ENCODE measurements at places on chromosomes 16 and 17. TPM values are rescaled to one million over a fixed set of nuclear protein-coding genes. Genes with fewer than 3 reads are reported as not detected.

Gene CMTM2
- total RNA-seq = 0.13 TPM

Gene OR1A1
- total RNA-seq = not detected

Gene DNAH9
- not detected for total RNA-seq

Gene KIF2B
- total RNA-seq = not detected

Gene RCVRN
- not detected for total RNA-seq

Gene TP53TG3B
- total RNA-seq = not detected

Gene SMTNL2
- total RNA-seq = 16.9 TPM

Gene TBC1D3C
- 2.7 TPM for total RNA-seq

Gene SREBF1
- total RNA-seq = 135 TPM

Gene PLA2G10
- total RNA-seq = not detected

Gene TERB1
- total RNA-seq = not detected

Gene KRT23
- total RNA-seq = not detected

Gene KRTAP9-4
- total RNA-seq = not detected

Gene ZP2
- total RNA-seq = not detected

Gene GRB7
- total RNA-seq = 31.8 TPM

Gene FNDC8
- total RNA-seq = not detected

Gene ERAL1
- 71.6 TPM for total RNA-seq

Gene LDHD
- not detected for total RNA-seq

Gene TBKBP1
- total RNA-seq = 8.9 TPM

Gene TMC7
- 0.33 TPM for total RNA-seq

Gene KRT39
- not detected for total RNA-seq

Gene UNC45B
- total RNA-seq = not detected

Gene SERPINF2
- total RNA-seq = 48.9 TPM

Gene RDM1
- total RNA-seq = 0.25 TPM

Gene PTGES3L
- 2.9 TPM for total RNA-seq

Gene SLC12A3
- total RNA-seq = not detected

Gene TP53TG3F
- not detected for total RNA-seq

Gene TPPP3
- 2.9 TPM for total RNA-seq

Gene SLC6A2
- total RNA-seq = not detected

Gene C17orf107
- total RNA-seq = 8.4 TPM

Gene TBC1D3H
- total RNA-seq = not detected

Gene RAPGEFL1
- total RNA-seq = 3.4 TPM

Measured in mesangial cell (primary cell).